AG04450 (cell line): ENCODE measurements at places on chromosomes 1 and 21. TPM values are rescaled to one million over a fixed set of nuclear protein-coding genes. Genes with fewer than 3 reads are reported as not detected.
A peak's percentile ranks its signal among the peaks of the same experiment; 100 is the strongest.

Gene OR2T1
- not detected in 2 replicates for polyA plus RNA-seq

Gene CELA2A
- polyA plus RNA-seq = not detected in 2 replicates

Gene GPR3
- 1.3 and 1.7 TPM in 2 replicates for polyA plus RNA-seq

- peak; percentile 65 for DNase-seq
Measured at GRCh38 chr1:204431310-204432184, 19.9 kb upstream of the PPP1R15B start.

GRCh38 chr21:29657240-29657989 lies 282.4 kb downstream of the GRIK1 start:
- no peak for DNase-seq
